ENCODE measurements at places on chromosomes 6 and 20. TPM values are rescaled to one million over a fixed set of nuclear protein-coding genes. Genes with fewer than 3 reads are reported as not detected.

VSX1 gene
- not detected for total RNA-seq

ZBTB46 gene
- 0.17 TPM for total RNA-seq

RBBP8NL gene
- total RNA-seq, result not detected

MYLIP gene
- total RNA-seq, result 7.3 TPM

CBLN4 gene
- total RNA-seq, result not detected

ZNF831 gene
- 5.1 TPM for total RNA-seq

VGLL2 gene
- total RNA-seq, result not detected

HMGN4 gene
- 73.2 TPM for total RNA-seq

EFCAB8 gene
- total RNA-seq, result 0.57 TPM

MRPL2 gene
- 95.1 TPM for total RNA-seq

HLA-G gene
- total RNA-seq, result not detected

GJA10 gene
- total RNA-seq, result not detected

CTCFL gene
- total RNA-seq, result not detected

PLA2G7 gene
- not detected for total RNA-seq

TMEM74B gene
- total RNA-seq, result 0.17 TPM

GINM1 gene
- total RNA-seq, result 17.6 TPM

SLC26A8 gene
- total RNA-seq, result not detected

FLOT1 gene
- total RNA-seq, result 173 TPM

HEY2 gene
- not detected for total RNA-seq

UBD gene
- total RNA-seq, result not detected

GPX5 gene
- not detected for total RNA-seq

Measured in activated naive CD4-positive, alpha-beta T cell treated with anti-CD3 and anti-CD28 coated beads for 36 hours (primary cell).